ENCODE measurements at places on chromosomes 16 and 17.

GRCh38 chr16:79902351-79902750 lies 301.8 kb upstream of the MAF start:
- DNase-seq = no peak

- DNase-seq = no peak
Measured at GRCh38 chr16:89297910-89298545, 80.5 kb downstream of the ZNF778 start.

GRCh38 chr17:35540589-35541404 lies 3.3 kb upstream of the SLFN12L start:
- no peak for DNase-seq

GRCh38 chr16:49601576-49601975 lies 228.0 kb downstream of the C16orf78 start:
- DNase-seq = no peak

DNA sequence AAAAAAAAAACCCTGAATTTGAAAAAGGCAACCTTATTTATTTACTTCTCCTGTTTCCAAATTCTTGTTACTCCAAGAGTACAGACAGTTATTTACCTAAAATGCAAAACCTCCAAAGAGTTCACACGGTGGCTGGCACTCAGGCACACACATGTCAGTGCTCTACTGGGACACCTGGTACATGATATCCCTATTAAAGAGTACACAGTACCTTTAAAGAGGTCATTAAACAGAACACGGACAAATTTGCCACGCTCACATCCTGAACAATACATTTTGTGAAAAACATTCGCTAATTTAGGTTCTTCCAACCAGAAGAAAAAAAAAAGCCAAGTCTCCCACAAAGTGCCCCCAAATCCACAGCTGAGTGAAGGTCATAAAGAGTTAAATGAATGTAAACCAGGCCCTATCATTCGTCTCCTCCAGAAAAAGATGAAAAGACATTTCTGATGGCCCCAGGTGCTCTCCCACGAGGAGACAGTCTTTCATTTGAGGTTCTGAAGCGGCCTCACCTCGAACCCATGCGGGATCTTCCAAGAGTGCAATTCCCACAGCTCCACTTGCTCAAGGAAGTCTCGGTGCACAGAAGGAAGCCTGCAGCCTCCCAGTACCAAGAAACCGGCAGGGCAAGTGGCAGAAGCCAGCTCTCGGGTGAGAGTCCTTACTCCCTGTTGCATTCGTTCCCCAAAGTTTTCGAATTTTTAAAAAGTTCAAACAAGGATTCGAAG lies 993 bp downstream of the ERN1 start:
- DNase-seq = no peak

DNA sequence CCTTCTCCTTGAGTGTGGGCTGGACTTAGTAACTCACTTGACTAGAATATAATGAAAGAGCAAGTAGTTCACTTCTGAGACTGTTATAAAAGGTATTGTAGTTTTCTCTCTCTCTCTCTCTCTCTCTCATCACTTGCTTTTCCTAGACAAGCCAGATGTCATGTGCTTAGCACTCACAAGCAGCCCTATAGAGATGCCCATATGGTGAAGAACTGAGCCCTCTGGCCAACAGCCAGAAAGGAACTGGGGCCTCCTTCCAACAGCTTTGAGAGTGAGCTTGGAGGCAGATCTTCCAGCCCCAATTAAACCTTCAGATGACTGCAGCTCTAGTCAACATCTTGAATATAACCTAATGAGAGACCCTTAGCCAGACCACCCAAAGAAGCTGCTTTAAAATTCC lies 440.5 kb downstream of the GRIN2A start:
- no peak for DNase-seq

DNA sequence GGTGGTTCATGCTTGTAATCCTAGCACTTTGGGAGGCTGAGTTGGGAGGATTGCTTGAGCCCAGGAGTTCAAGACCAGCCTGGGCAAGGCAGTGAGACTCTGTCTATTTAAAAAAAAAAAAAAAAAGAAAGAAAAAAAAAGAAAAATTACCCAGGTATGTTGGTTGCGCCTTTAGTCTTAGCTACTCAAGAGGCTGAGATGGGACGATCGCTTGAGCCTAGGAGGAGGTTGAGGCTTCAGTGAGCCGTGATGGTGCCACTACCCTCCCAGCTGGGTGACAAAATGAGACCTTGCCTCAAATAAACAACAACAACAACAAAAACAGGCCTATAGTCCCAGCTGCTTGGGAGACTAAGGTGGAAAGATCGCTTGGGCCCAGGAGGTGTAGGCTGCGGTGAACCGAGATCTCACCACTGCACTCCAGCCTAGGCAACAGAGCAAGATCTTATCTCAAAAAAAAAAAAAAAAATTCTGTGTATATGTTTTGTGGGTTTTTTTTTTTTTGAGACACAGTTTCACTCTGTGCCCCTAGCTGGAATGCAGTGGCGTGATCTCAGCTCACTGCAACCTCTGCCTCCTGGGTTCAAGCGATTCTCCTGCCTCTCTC lies 12.5 kb upstream of the ANKRD40CL start:
- DNase-seq = peak; percentile 23

GRCh38 chr17:69239611-69240600 lies 11.3 kb upstream of the ABCA10 start:
- DNase-seq = no peak

- DNase-seq = no peak
Measured at GRCh38 chr17:17051791-17052461, 9.7 kb downstream of the MPRIP start.

GRCh38 chr16:11236461-11237254 lies 19.3 kb downstream of the SOCS1 start:
- DNase-seq = no peak

- no peak for DNase-seq
Measured at GRCh38 chr17:50266384-50267073, 7.7 kb upstream of the TMEM92 start.

DNA sequence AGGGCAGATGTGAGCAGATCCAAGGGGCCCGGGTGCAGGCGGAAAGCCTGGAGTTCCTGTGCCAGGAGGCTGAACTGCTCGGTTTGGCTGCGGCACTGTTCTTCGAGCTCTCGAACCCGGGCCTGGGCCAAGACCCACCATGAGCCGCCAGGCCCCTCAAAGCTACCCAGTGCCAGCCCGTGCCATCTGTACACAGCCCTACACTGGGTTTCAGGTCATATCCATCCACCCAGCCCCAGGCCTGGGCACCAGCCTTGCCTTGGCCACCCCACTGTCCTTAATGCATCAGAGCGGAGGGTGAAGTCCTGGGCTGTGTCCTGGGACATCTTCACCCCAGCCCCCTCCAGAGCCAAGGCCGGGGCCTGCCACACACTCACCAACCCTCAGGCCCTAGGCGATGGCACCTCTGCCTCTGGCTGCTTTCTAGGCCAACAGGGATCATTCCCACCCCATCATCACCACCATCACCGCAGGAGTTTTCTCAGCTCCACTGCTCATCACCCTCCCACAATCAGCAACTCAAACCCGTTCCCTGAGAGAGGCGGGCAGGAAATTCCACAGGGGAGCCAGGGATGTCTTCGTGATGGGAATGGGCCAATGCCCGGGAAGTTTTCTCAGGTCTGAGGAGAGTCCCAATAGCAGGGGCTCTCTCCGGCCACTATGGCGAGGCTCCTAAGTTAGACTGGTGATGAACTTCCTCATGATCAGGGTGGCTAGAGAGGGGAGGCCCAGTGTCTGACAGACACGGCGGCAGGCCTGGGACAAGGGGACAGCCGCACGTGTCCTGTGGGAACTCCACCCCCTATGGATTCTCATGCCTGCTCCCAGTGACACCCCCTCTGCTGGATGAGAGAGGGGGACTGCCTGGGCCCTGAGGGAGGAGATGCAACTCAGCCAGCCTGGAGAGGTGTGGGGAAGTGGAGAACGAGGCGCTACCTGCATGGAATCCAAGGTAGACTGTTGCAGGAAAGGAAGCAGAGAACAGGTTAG lies 9.1 kb downstream of the TSPOAP1 start:
- DNase-seq = no peak

GRCh38 chr17:33109336-33110072 lies 117.9 kb downstream of the SPACA3 start:
- DNase-seq = no peak

DNA sequence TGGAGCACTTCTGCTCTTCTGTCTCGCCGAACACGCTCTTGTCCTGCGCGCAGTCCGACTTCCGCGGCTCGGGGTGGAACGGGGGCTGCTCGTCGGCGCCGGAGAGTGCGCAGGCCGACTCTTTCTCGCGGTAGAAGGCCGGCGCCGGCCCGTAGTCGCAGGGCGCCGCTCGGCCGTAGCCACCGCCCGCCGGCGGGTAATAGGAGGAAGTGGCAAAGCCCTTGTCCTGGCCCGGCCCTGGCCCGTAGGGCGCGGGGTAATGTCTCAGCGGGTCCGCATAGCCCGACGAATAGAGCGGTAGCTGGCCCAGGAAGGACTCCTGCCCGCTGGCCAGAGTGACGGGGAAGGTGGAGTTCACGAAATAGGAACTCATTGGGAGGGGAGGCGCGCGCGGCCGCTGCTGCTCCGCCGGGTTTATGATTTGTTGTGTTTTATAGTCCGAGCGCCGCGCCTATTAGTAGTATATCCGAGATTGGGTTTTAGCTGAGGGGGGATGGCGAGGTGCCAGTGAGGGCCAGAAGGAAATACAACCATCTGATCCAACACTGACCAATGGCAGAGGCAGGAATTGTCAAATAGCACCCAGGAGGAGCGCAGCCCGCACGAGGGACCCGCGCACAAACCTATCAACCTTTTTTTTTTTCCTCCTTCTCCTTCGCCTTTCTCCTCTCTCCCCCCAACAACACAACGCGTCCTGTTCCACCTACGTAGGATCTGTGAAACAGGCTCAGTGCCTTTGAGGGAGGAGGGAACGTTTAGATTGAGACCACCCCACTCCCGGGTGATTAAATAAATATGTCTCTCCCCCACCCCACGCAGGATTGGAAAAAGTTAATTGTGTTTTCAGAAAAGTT lies 4.4 kb upstream of the HOXB5 start:
- no peak for DNase-seq

- peak; percentile 22 for DNase-seq
Measured at GRCh38 chr17:64130559-64131001, 636 bp upstream of the ERN1 start.

DNA sequence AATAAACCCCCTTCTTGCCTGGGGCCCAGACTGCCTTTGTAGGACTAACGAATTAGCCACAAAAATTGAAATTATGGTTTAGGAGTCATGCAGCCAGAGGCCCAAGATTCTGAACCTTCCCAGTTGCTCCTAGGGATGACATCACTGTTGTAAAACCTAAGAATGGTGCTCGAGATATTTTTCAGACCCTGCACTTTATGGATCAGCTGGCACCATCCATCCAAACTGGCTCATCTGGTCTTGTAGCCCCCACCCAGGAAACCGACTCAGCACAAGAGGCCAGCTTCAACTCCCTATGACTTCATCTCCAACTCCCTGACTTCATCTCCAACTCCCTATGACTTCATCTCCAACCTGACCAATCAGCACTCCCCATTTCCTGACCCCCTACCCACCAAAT lies 10.9 kb upstream of the EVPL start:
- no peak for DNase-seq

GRCh38 chr16:4005281-4005680 lies 111.0 kb downstream of the ADCY9 start:
- DNase-seq = no peak

DNA sequence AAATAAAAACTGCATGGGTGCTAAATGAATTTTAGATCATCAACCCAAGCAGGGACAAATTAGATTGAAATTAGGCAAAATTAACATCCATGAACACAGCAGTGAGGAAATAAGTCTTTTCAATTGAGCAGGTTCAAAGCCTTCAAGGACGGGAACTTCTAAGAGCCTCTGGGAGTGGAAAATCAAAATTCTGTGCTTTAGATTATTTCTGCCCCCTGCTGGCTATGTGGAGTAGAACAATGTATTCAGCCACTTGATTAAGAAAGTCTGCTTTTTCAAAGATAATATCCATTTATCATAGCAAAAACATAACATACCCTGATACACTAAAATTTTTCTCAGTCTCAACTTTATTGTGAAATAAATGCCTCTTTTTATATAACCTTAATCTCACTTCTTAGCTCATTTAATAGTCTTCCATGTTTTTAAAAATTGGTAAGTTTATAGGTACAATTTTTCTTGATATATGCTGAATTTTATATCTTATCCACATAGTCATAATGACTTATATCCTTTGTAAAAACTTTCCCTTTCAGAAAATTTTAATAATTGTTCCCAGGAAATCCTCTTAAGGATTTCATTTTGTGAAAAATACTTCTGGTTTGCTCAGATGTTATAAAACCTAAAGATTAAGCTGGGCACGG lies 28.1 kb upstream of the NOL11 start:
- DNase-seq = peak; percentile 4

DNA sequence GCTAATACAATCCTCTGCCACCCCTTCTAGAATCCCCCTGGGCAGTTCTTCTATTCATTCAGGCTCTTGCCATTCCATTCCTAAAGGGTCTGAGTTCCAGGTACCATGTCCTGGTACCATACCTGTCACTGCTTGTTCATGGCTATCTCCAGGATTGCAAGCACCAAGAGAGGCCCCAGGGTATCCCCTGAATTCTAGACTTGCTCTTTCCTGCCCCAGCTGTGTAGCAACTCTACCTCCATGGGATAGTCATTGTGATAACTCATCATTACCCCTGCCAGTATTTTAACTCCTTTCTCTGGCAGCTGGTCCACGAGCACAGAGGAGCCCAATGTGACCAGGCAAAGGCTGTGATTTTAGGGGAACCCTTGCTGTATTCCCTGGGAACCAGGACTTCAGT lies 143.7 kb upstream of the CDH5 start:
- DNase-seq = no peak

DNA sequence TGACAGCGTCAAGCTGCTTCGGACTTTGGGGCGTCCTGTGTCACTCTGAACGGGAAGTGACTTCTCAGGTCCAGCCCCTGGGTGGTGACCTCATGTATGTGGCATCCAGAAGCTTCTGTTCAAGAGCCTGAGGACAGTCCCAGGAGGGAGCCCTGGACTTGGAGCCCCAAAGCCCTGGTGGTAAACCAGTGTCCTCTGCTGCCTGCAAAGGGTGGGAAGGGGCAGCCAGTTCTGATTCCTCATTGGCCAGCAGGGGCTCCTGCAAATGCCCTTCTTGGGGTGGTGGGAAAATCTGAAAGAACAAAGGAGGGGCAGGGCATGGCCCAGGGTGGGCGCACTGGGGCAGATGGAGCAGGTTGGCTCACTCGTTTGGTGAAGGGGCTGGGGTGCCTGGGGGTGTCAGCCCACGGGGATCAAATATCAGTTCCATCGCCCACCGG lies 1.6 kb downstream of the OSGIN1 start:
- DNase-seq = no peak

GRCh38 chr17:77963441-77963840 lies 4.9 kb downstream of the TNRC6C start:
- DNase-seq = peak; percentile 3

DNA sequence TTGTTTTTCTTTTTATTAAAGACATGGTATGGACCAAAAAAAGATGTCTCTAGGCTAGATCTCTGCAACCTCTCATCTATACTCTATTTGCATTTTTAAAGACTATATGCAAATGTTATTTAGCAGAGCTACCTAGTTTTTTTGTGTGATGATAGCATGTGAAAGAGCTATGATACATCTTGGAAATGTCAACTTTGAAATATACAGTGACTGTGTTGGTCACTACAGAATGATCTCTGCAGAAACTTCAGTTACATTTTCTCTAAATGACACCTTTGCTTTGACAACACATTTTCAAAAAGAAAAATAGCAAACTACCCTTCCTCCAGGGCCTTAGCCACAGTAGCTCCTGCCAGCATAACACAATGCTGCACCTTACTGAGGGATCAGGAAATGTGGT lies 86.6 kb downstream of the PRKCB start:
- no peak for DNase-seq

Measured in stimulated activated CD8-positive, alpha-beta memory T cell treated with anti-CD3 and anti-CD28 coated beads, Interleukin-2, amount 100 ng/mL, for 1 hour (primary cell).